ENCODE measurements at places on chromosomes 7 and 10.

DNA sequence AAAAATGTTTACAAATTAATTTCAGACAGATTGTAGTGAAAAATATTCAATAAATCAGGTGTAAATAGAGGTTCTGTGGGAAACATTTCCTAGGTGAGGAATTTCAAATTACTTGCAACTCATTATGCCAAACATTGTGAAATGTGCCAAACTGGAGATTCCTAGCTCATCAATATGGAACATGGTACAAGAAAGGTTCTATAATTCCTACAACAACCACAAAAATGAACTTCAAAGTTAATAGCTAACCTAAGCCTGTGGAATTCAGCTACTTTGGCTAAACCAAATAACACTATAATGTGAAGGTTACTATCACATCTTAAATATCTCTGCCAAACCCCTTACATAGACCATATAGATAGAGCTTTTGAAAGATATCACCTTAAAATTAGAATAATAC lies 223.3 kb upstream of the HGF start:
- DNase-seq, result no peak

DNA sequence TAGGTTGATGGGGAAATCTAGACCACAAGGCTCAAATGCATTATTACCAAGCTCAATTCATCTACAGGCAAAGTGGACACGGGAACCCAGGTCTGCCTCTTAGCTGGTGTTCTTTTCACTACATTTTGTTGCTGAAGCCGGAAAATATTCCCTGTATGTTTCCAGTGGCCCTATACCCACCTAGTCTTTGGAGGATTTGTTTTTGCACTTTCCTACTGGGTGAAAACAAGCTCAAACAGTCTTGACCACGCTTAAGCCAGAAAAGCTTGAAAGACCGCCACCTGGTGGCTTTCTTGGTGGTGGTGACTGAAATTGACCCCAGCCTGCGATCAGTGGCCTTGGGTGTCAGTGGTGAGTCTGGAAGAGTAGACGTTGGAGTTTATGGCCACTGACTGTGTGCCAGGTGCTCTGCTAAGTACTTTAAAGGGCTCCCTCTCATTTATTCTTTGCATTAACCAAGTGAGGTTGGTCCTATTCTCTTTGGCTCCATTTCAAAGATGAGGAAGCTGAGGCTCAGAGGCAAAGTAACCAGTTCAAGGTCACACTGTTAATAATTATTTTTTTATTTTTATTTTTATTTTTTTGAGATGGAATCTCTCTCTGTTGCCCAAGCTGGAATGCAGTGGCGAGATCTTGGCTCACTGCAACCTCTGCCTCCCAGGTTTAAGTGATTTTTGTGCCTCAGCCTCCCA lies 11.1 kb upstream of the CRTAC1 start:
- peak; percentile 61 for DNase-seq

GRCh38 chr10:9305018-9305655 lies 1250.6 kb downstream of the GATA3 start:
- DNase-seq, result peak; percentile 3

DNA sequence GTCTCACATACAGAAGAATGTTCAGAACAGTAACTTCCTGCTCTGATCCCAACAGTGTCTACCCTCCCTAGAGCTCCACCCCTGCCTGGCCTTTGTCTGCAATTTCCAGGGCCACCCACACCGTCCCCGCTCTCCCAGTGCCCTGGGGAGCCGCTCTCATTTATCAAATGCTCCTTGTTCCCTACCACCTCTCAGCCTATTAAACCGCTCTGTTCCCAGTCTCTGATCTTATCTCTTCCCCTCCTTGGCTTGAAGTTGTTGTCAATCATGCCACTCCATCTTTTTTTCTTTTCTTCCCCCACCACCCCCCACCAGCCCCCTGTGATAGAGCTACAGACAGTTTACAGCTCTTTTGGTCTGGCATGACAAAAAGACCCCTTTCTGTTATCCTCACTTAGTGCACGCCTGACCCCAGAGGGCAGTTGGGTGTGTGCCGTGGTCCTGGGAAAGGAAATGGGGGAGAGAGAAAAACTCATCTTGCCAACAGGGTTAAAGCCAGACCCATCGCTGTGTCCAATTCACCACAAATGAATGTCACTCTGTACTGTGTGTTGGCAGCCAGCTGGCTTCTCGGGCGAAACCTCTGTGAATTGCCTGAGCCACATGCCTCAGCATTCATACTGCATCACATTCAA lies 28.8 kb upstream of the HECTD2 start:
- DNase-seq, result no peak

- DNase-seq, result no peak
These were observed 46.7 kb upstream of the ZMIZ1 start for GRCh38 chr10:79021948-79022499.
